ENCODE measurements at places on chromosomes 1 and 21.

- DNase-seq = no peak
These were observed 128.0 kb downstream of the TGFBR3 start for GRCh38 chr1:91757763-91758460.

DNA sequence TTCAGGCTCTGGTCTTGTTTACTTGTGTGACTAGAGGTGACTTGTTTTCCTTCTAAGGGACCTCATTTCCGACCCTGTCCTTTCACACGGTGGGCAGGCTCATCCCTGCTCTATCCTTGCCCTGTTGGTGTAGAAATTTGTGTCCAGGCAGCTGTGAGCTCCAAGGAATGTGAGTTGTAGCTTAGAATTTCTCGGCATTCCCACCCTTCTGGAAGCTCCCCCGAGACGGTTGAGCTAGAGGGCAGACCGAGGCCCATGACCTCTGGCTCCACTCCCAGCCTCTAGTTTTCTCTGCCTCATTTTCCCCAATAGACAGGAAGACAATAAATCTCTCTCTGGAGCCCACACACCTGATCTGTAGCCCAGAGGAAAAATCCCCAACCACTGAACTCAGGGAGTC lies 100.9 kb downstream of the NAV1 start:
- DNase-seq = no peak

- DNase-seq = no peak
These were observed 19.3 kb upstream of the ZNF326 start for GRCh38 chr1:89975540-89976125.

DNA sequence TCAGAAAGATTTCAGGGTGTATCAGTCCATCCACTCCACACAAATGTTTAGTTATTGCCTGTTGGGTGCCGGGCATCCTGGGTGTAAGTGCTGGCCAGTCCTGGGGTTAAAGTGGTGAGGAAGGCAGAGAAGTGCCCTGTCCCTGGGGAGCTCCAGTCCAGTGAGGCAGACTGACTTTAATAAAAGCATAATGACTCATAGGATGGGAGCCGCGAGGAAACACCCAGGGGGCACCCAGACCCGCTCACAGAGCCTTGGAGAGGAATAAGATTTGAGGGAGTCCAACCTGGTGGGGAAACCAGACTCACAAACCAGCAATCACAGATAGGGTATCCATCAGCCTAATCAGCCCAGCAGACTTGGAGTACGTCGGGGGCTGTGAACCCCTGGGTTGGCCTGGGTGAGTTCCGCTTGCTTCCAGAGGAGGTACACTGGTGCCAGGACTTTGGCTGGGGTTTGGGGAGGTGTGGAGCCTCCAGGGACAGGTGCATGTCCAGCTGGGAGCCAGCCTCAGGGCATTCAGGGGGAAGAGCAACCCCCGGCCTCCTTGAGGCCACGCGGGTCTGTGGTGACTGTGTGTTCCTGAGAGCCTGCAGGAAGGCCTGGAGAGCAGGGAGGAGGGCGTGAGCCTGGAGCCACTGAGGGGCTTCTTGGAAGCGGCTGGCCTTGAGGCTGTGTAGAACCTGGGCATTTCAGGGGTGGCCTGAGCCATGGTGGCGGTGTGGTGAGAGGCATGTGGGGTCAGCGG lies 3.7 kb downstream of the PEAR1 start:
- no peak for DNase-seq

- no peak for DNase-seq
These were observed 120.0 kb upstream of the RRP15 start for GRCh38 chr1:218164930-218165700.

GRCh38 chr1:107920999-107921398 lies 44.0 kb downstream of the VAV3 start:
- no peak for DNase-seq

- no peak for DNase-seq
These were observed 5.7 kb downstream of the ZC3H12A start for GRCh38 chr1:37480125-37480466.

DNA sequence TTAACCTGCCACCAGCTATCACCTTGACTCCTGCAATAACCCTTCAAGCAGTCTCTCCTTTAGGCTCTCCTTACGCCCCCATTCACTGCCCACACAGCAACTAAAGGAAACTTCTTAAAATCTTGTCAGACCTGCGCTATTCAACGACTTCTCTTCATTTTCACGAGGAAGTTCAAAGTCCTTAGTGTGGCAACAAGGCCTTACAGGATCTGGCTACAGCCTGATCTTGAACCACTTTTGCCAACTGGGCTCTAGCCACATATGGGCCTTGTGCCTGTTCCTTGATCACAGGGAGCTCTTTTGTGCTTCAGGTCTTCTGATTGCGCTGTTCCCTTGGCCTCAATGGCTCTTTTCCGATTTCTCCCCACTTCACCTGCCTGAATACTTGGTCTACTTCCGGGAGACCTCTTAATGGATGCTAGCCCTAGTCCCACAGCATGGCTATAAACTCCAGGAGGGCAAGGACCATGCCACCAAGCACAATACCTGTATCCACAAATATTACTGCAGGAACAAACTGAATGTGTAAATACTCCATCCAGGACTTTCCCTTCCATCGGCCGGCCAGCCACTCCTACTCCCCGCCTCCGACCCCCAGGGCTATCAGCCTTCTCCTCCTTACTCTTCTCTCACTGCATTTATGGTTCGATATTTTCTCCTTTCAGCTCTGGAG lies 2.3 kb upstream of the CTNNBIP1 start:
- no peak for DNase-seq

GRCh38 chr1:226574591-226575435 lies 26.2 kb downstream of the STUM start:
- DNase-seq = no peak

GRCh38 chr21:32270748-32271147 lies 8.1 kb downstream of the MIS18A start:
- DNase-seq = no peak

DNA sequence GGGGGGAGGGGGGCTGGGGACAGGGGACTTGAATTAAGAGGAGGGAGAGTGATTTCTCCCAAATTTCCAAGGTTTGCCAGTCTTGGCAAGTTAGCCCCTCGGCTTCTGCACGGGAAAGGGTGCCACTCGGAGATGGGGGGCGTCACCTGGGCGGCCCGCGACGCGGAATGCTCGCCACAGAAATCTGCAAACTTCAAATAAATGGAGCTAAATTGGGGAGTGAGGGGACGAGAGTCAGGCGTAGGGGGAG lies 885 bp upstream of the SSBP3 start:
- no peak for DNase-seq

DNA sequence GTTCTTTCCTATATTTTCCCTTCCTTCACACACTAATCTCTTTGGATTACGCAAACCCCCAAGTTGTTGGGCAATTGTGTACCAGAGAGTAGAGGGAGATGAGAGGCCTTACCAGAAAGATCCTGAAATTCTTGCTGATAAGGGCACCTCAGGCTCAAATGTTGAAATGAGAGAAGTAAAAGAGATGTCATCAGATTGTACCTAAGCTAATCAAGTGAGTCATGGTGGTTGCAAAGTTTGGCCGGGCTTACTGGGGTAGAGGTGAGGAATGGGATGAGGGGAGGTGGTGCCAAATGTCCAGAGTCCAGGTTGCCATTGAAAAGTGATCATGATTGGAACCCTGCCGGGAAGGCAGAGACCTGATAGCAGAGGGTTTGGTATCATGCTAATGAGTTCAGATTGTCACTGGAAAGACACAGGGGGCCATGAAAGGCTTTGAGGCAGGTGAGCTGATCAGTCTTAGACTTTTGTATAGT lies 43.1 kb downstream of the OPTC start:
- no peak for DNase-seq

GRCh38 chr1:156124557-156125483 lies 10.3 kb downstream of the LMNA start:
- no peak for DNase-seq

GRCh38 chr1:242212401-242212800 lies 213.5 kb upstream of the MAP1LC3C start:
- peak; percentile 33 for DNase-seq

DNA sequence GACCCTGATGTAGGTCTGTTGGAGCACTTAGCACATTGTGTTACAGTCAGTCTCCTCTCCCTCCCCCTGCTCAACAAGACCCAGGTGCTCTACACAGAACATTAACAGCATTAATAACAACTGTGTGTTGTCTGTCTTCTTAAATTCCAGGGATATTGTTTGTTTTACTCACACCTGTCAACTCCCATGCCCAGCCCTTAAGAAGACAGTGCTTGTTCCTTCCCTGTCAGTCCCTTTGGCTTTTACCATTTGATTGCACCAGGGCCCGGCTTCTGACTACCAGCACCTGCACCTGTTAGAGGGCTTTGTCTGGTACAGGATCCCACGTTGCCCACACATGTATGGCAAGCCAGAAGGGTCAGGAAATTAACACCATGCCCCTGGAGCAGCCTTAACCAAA lies 11.7 kb downstream of the RIMKLA start:
- no peak for DNase-seq

DNA sequence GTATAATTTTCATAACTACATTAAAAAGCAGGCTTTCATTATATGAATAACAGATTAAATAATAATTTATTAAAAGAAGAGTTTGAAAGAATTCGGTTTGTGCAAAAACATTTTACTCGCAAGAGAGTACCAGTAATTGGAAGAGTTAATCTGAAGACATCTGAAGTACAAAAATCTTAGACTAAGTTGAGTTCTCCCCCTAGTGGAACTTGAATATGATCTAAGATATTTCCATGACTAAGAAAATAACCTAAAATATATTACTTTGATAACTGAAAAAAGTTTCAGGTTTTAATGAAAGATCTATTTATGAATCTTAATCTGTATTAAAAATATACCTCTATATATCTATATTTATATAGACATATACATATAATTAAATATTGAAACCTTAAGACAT lies 112.5 kb upstream of the GFI1 start:
- no peak for DNase-seq

All from iPS DF 19.7 (cell line).